Stimulated activated CD8-positive, alpha-beta memory T cell treated with anti-CD3 and anti-CD28 coated beads, Interleukin-7, amount 100 ng/mL, for 1 hour (primary cell): ENCODE measurements at places on chromosomes 1 and 21.

DNA sequence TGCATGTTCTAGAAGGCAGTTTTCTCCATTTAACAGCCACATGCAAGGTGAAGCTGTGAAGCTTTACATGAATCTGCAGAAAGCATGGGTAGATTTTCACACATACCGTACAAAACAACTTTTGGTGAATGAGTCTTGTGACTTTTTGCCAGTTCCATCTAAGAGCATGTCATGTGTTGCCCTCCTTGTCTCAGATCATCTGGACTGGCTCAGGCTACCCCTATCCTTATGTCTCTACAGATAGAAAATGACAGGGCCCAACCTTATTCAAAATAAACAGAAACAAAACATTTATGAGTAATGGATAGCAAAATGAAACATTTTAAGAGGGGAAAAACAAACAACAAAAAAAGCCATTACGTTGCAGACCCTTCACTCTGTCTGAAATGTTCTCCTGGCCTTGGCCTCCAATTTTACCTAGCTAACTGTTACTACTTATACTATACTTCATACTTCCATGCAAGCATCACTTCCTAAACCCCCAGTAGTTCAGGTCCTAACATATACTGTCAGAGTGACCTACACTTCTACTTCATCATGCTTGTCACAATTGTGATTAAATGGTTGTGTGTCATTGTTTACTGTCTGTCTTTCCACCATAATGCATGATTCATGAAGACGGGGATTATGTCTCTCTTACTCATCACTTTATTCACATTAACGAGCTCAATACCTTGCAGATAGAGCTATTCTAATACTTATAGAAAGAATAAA is 39.0 kb downstream of the LRRC8C start:
- DNase-seq, result no peak

DNA sequence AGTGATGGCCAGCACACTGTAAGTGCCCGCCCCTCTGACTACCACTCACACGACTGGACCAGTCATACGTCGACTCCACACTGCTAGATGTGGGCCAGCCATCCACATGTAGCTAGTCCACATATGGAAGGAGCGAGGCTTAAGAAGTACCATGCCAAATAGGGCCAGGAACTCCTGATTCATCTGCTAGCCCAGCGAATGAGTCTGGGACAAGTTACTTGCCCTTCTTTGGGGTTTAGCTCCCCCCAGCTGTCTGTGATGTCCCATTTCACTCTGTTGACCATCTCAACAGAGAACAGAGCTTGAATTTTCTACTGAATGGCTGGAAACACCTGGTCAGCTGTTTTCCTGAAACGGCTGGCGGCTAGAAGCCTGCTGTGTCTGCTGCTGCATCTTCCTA is 5.8 kb downstream of the CSRP1 start:
- no peak for DNase-seq

DNA sequence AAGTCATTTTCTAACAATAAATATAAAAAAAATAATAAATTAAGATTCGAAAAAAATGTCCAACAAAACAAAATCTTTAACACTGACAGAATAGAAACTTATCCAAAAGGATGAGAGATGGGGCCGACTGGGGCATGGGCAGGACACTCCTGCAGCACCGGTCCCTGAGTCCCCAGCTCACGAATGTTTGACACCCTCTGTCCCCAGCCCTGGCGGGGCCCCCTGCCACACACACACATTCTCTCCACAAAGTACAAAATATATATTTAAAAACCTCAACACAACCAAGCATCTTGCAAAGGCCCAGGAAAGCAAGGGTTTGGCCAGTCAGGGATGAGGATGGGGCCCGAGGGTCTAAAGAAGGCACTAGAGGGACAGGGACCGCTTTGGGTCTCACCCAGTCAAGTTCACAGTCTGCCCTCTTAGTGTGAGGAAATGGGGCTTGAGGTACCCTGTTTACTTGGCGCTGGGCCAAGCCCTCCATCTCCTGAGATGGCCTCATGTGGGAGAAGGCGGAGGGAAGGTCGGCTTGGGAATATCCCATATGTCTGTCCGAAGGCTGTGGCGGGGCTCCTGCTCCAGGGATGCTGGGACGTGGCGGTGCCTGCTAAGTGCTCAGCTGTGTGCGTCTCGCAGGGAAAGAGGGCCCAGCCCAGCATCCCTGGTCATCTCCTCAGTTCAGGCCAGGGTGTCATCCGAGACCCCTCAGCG is 31.3 kb downstream of the EPHA2 start:
- DNase-seq, result no peak

DNA sequence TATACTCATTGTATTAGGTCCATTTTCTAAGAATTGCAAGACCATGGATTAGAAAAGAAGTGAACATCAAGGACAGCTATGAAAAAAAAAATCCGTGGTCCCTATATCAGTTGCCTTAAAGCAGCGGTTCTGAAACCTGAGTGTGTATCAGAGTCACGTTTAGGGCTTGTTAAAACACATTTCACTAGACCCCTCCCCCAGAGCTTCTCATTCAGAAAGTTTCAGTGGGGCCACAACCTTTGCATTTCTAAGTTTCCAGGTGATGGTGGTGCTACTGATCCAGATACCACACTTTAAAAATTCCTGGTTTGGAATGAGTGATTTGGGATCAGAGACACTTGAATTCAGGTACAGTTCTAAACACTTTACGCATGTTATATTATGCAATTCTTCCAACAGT is 96.1 kb upstream of the PRMT6 start:
- no peak for DNase-seq

GRCh38 chr21:43688906-43689305 is 29.5 kb downstream of the RRP1B start:
- no peak for DNase-seq

- no peak for DNase-seq
Observed at GRCh38 chr1:21492356-21492625, 16.9 kb upstream of the ALPL start.

GRCh38 chr1:109282497-109282951 is 421 bp downstream of the PSRC1 start:
- no peak for DNase-seq

DNA sequence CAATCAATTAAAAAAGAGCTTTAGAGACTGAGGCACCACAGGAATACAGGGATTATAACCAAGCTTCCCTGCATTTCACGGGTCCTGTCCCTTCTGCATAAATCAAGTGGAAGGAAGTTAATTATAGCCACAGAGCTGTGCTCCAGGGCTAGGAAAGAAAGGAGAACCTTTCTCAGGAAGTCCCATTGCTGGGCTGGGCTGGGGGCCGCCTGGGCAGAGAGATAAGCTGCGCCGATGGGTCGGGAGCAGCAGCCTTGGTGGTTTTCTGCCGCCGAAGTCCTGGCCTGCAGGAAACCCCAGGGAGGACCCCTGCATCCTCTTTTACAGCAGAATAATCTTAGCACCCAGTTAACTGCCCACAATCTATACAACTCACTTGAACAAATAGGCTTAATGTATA is 12.6 kb upstream of the CD34 start:
- no peak for DNase-seq

DNA sequence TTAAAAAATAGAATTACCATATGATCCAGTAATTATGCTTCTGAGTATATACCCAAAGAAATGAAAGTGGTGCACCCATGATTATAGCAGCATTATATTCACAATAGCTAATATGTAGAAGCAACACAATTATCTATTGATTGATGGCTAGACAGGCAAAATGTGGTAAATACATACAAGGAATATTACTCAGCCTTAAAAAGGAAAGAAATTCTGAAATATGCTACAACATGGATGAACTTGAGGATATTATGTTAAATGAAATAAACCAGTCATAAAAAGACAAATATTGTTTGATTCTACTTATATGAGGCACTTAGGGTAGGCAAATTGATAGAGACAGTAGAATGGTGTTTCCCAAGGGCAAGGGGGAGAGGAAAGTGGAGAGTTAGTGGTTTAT is 80.8 kb downstream of the MAP3K7CL start:
- DNase-seq, result no peak

DNA sequence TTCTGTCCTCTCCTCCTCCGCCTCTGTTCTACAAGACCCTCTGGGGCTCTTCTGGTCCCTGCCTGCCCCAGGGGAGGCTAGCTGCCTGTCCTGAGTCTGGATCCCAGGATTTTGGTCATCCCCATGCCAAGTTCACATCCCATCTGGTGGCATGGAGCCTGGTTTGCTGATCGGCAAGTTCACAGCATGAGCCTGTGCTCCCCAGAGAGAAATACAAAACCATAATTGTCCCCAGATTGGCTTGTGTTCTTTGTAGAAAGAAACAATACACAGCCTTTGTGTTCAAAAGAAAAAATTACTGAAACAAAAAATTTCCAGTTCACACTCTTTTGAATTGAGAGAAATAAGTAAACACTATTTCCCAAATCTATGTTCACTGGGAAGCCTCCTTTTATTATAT is 149.4 kb upstream of the ZC3H12A start:
- no peak for DNase-seq

GRCh38 chr1:229514578-229515275 is 6.6 kb upstream of the NUP133 start:
- DNase-seq, result peak; percentile 13

- no peak for DNase-seq
Observed at GRCh38 chr1:6819246-6820040, 34.2 kb downstream of the CAMTA1 start.

DNA sequence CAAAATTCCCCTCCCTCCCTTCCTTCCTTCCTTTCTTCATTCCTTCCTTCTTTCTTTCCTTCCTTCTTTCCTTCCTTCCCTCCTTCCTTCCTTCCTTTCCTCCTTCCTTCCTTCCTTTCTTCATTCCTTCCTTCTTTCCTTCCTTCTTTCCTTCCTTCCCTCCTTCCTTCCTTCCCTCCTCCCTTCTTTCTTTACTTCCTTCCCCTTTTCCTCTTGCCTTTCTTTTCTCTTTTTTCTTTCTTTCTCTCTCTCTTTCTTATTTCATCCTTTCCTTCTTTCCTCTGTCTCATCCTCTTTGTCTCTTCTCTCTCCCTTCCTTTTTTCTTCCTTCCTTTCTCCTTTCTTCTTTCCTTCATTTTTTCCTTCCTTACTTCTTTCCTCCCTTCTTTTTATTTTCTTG is 171.9 kb upstream of the BRINP3 start:
- DNase-seq, result no peak

DNA sequence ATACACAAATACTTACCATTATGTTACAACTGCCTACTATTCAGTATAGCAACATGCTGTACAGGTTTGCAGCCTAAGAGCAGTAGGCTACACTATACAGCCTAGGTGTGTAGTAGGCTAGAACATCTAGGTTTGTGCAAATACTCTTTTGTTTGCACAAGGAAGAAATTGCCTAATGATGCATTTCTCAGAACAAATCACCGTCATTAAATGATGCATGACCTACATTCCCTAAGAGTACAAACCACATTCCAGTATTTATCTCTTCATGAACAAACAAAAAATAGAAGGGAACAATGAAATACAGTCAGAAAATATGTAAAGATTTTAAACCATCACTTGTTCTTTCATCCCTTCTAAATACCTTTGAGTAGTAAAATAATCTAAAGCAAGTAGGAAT is 109.7 kb upstream of the HP1BP3 start:
- no peak for DNase-seq

DNA sequence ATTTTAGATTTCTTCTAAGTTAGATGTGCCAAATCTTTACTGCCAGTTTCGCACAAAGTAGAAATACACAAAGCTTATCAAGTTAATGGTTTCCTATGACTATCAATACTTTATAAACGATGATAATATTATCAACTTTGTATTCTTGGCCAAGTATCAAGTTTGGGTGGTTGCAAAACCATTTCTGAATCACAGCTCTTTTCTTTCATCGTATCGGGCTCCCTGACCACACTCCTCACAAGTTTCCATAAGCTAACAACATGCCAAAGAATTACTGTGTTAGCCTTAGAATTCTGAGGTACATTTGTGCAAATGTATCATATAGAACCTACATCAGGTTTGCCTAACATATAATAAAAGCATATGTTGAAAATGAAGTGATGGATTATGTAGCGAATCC is 311.0 kb downstream of the KCTD3 start:
- DNase-seq, result no peak

- no peak for DNase-seq
Observed at GRCh38 chr1:153698020-153698922, 19.8 kb downstream of the NPR1 start.

GRCh38 chr1:3922201-3922725 is 22.2 kb upstream of the C1orf174 start:
- no peak for DNase-seq

- DNase-seq, result no peak
Observed at GRCh38 chr1:66383611-66384010, 150.3 kb upstream of the SGIP1 start.

DNA sequence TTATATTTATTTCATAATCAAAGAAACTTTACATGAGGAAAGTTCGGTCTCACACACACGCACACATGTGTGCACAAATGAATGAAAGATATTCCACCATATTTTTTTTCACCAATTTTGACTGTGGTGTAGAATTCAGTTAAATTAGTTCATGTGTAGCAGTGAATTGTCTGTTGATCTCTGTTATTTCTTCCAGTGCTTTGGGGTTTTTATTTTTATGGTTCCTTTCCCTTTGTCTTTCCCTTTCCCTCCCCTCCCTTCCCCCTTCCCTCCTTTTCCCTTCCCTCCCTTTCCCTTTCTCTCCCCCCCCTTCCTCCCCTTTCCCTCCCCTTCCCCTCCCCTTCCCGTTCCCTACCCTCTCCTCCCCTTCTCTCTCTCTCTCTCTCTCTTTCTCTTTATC is 8.9 kb downstream of the RYR2 start:
- DNase-seq, result no peak

GRCh38 chr1:94260635-94261387 is 23.4 kb upstream of the ARHGAP29 start:
- DNase-seq, result no peak

DNA sequence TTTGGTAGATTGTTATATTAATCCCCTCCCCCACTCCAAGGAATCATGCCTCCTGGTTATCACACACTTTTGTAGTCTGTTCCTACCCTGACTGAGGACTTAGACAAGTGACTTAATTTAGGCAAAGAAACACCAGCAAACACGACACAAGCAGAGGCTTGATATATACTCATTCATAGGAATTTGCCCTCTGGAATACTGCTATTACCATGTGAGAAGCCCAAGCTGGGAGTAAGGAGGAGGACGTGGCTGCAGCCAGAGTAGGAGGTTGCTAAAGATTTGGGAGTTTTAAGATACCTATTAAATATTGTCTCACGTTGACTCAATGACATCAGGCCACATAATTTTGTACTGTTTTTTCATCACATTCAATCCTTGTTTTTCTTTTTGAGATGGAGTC is 100.2 kb downstream of the LRRC53 start:
- no peak for DNase-seq

DNA sequence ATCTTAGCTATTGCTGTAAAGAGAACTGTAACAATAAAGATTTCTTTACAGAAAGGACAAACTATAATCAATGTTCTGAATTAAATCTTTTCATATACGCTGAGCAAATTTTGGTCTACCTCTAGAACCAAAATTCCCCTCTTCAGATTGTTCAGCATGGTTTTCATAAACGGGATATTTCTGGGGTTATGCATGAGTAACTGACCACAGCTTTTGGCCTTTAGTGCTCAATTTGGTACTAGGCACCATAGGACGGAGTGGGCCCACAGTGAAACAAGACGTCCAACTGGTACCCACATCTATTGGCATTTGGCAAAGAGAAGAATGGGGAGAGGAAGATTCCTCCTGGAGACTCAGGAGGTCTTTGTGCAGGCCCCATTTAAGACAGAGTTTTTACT is 184.5 kb downstream of the TGFBR3 start:
- no peak for DNase-seq

- no peak for DNase-seq
Observed at GRCh38 chr1:107339775-107340174, 198.9 kb downstream of the NTNG1 start.
